ENCODE measurements at places on chromosomes 6 and 20.

GRCh38 chr20:11935212-11936154, 17.8 kb downstream of the BTBD3 start:
- no peak for DNase-seq

DNA sequence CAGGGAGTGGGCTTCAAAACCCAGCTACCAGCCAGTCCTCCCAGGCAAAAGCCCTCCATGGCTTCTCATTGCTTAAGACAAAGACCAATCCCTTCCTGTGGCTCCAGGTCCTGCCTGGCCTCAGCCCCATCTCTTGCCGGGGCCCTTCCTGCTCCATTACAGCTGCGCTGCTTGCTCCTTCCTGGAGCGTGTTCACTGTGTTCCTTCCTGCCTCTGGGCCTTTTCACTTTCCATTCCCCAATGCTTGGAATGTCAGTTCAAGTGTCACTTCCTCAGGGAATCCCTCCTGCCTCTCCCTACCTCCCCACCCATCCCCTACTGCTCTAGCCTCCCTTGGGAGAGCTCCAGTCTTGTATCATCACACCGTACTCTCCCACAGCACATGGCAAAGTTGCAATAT, 11.1 kb upstream of the ITPR3 start:
- no peak for DNase-seq

DNA sequence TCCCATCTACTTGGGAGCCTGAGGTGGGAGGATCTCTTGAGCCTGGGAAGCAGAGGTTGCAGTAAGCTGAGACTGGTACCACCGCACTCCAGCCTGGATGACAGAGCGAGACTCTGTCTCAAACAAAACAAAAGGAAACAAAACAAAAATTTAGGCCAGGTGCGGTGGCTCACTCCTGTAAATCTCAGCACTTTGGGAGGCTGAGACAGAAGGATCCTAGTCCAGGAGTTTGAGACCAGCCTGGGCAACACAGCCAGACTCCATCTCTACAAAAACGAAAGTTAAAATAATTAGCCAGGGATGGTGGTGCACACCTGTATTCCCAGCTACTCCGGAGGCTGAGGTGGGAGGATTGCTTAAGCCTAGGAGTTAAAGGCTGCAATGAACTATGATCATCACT, 183.2 kb upstream of the ZNF217 start:
- DNase-seq = no peak

DNA sequence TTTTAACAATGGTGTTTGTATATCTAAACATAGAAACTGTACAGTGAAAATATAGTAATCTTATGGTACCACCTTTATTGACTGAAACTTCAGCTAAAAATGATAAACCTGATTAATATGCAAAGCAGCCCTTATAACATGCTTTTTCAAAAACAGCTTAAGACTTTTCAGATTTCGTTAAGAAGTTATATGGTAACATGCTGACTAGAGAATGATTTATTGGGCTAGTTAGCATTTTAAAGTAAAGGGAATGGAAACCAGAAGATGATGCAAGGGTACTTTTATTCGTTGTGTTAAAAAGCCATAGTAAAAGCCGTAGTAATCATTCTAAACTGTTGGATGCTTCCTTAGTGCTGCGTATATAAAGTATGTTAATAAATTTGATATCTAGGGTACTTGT, 50.5 kb downstream of the CBFA2T2 start:
- no peak for DNase-seq

DNA sequence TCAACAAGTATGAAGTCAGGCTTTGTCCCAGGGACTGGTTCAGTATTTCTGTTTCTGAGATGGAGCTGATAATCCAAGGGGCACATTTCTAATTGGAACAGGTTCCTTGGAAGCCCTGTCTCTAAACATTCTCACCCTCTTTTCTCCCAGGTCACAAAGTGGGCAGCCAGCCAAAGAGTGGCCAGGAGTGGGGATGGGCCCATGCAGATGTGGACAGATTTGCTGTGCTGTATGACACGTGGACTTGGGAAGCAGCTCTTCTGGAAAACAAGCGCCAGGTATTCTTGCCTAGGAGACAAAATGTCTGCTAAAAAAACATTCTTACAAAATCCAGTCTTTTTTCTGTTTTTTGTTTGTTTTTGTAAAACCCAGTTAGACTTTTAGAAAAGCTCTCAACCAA, 140.2 kb downstream of the CD164 start:
- DNase-seq = no peak

GRCh38 chr6:150233843-150234269, 91.0 kb downstream of the PPP1R14C start:
- DNase-seq = no peak

DNA sequence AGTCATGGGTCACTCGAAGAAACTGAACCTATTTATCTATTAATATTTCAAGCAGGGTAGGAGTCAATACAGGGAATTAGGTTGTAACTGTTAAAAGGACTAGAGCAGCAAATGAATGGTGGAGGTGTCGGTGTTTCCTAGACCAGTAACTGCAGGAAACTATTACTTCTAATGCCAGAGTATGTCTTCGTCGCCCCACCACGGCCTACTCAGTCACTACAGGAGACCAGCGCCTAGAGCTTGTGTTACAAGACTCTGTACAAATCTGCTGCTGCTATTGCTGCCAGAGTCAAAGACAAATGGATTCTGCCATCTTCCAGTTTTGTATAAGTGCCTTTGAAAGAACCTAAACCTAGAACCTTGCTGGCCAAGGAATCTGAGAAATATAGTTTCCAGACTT, 343.9 kb downstream of the SOX4 start:
- DNase-seq = no peak

DNA sequence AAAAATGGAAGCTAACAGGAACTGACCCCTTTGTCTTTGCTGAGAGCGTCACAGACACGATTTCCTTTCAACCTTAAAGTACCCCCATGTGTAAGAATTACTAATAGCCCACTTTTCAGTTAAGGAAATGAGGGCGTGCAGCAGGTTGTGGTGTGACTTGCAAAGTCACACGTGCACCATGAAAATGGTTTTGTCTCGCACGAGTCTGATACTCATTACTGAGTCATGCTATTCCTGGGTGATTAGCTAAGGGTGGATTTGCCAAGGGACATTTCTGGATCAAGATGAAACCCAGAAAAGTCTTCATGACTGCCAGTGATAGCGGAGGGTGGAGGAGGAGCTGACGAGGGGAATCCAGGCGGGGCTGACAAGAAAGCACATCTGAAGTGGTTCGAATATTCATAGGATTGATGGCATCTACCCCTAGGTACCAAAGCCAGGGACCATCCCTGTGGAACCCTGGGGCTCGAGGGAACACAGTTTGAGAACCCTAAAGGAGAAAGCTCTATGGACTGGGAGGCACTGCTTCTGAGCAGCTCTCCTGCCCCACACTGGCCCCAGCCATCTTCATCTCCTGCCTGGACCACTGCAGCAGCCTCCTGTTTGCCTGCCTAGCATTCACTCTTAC, 12.1 kb upstream of the NFATC2 start:
- DNase-seq = peak; percentile 62

GRCh38 chr20:49901588-49901987, 13.7 kb downstream of the SPATA2 start:
- DNase-seq = no peak

DNA sequence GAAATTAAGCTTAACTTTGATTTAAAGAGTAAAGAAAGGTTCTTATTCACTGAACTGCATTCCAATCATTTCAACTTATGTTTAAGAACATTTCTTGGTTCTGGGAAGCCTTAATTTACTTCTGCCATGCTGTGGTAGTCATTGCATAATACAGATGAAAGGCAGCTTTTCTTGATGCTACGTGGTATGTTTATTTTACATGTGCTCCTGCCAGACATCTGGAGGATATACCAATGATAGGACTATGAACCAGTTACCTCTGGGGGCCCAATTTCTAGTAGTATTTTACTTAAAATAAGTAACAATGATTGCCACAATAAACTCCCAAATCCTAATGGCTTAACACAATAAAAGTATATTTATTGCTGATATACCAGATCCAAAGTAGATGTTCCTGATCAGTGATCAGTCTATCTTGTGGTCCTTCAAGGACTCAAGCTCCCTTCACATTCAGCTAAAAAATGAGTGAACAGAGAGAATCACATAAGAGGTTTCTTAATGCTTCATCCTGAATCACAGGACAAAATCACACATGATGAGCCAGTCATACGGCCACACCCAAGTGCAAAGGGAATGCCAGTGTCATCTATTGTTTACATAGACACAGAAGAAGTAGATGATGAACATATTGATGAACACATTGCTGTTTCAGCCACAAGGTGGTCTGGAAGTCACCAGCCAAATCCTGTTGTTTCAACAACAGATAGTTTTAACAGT, 56.5 kb upstream of the CCN2 start:
- no peak for DNase-seq

- no peak for DNase-seq
Measured at GRCh38 chr6:37636801-37637561, 60.7 kb downstream of the MDGA1 start.

GRCh38 chr6:26032340-26033084, 54.7 kb upstream of the HFE start:
- DNase-seq = no peak

DNA sequence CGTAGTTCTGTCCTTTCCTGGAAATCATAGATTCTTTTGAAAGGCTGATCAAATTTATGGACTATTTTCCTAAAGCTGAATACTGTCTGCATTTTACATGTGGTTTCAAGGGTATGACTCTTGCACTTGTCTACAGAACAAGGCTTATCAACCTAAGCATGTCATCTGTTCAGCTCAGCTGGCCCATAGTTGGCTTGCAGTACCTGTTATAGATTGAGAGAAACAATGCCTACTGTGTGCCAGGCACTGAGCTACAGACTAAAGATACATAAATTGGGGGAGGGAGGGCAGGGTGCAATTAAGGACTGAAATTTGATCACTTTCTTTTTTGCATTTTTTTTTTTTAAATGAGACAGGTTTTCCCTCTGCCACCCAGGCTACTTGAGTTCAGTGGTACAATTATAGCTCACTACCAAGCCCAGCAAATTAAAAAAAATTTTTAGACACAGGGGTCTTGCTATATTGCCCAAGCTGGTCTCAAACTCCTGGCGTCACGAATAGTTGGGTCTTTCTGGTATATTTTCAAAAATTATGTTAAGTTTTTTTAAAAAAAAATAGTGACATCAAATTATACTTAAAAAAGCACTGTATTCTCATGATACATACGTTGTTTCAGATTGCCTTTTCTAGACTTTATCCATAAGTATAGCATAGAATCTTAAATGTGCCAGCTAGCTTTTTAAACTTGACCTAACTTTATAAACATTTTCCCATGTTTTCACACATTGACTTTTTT, 52.2 kb downstream of the RREB1 start:
- no peak for DNase-seq

GRCh38 chr20:61830241-61830930, 235.3 kb downstream of the TAF4 start:
- DNase-seq = no peak

DNA sequence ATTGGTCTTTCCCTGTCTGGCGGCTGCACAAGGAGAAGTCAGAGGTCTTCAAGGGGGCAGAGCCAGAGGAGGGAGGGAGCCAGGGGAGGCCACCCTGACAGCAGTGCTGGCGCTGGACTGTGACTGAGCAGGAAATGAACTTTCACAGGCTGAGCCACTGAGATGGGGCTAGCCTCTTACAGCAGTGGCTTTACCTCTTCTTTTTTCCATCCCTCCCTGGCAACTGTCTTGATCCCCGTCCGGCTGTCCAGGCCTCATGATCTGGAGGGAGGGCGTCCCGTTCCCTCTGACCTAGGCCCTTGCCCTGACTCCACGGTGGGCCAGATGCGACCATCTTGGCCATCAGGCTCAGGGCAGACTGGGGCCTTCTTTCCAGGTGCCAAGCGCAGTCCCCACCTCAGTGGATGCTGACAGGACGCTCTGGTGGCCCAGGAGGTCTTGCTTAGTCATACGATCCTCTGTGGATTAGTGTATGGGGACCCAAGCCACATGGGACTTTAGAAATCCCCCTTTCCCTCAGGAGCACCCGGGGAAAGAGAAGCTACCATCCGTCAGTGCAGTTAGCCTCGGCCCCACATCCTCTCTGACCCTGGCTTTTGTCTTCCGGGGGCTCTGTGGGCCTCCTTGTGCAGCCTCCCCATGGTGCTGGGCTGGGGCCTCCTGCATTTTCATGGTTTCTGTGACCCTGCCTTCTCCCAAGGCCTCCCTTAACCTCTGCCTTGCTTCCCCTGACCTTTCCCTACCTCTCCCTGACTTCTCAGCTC, 57.4 kb upstream of the CCDC167 start:
- no peak for DNase-seq

DNA sequence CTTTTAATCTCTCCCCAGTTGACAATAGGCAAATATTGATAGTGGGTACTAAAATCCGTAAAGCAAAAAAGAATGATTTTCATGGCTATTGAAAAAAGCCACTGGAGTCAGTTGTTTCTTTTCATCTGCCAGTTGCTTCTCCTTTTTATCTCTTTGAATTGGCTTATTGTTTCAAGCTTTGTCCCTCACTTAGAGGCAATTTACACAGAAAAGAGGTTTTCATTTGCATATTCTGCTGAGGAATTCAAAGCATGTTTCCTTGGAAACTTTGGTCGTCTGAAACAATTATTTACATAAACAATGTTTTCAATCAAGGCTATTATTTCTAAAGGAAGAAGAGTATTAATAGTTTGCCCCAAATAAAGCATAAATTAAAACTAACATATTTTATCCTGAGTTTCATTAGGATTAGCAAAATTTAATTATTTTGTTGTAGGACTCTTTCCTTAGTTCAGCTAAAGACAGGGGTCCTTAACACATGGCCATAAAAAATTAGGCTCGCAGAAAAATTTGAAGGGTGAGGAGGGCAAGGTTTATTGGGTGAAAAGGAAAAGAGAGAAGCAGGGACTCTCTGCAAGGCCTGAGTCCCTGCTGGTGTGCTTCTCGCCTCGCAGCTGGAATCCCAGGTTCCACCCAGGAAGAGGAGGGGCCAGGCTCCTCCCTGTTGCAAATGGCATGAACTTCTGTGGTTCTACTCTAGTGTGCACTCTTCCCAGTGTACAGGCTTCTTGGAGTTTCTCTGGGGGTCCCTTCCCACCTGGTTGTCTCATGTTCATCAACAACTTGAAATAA, 138.8 kb upstream of the LAMA2 start:
- DNase-seq = no peak

DNA sequence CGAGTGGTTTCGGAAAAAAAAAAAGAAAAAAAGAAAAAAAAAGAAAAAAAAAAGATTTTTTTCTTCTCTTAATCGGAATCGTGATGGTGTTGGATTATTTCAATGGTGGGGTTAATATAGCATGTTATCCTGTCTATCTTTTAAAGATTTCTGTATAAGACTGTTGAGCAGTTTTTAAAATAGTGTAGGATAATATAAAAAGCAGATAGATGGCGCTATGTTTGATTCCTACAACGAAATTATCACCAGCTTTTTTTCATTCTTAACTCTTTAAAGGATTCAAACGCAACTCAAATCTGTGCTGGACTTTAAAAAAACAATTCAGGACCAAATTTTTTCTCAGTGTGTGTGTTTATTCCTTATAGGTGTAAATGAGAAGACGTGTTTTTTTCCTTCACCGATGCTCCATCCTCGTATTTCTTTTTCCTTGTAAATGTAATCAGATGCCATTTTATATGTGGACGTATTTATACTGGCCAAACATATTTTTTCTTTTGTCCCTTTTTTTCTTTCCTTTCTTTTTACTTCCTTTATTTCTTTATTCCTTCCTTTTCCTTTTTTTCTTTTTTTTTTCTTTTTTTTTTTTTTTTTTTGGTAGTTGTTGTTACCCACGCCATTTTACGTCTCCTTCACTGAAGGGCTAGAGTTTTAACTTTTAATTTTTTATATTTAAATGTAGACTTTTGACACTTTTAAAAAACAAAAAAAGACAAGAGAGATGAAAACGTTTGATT, 3.6 kb downstream of the SOX4 start:
- DNase-seq = no peak

Measured in activated CD8-positive, alpha-beta memory T cell treated with anti-CD3 and anti-CD28 coated beads for 24 hours (primary cell).